AG09309 (cell line): ENCODE measurements at places on chromosomes 7 and 10.

- DNase-seq = no peak
These were observed 471 bp downstream of the PFKP start for GRCh38 chr10:3067859-3068179.

DNA sequence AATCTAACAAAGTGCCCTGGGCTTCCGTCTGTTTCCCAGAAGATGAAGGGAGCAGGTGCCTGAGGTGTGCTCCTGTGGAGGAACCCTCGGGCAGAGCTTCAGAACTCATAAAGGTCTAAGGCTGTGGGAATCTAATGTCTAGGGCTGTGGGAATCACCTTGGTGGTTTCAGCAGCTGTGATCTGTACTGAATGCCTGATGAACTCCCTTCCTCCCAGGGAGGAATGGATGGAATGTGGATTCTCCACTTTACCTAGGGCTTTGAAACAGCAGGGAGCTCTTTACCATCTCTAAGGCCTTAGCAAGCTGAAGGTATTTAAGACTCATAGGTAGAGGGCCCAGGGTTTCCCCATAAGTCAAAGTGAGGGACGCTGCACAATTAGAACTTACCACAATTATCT is 36.0 kb upstream of the SEMA3E start:
- DNase-seq = no peak

DNA sequence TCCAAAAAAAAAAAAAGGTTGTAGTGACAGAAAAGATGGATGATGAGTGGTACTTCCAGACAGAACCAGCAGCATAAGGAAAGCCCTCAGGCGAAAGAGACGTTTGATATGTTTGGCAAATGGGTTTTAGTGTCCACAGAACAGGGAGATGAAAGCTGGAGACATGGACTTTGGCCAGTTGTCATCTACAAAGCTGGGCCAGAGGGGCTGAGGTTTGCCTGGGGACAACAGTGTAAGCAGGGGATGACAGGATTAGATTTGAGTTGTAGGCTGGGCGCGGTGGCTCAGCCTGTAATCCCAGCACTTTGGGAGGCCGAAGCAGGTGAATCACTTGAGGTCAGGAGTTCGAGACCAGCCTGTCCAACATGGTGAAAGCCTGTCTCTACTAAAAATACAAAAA is 47.8 kb upstream of the ELN start:
- DNase-seq = no peak

DNA sequence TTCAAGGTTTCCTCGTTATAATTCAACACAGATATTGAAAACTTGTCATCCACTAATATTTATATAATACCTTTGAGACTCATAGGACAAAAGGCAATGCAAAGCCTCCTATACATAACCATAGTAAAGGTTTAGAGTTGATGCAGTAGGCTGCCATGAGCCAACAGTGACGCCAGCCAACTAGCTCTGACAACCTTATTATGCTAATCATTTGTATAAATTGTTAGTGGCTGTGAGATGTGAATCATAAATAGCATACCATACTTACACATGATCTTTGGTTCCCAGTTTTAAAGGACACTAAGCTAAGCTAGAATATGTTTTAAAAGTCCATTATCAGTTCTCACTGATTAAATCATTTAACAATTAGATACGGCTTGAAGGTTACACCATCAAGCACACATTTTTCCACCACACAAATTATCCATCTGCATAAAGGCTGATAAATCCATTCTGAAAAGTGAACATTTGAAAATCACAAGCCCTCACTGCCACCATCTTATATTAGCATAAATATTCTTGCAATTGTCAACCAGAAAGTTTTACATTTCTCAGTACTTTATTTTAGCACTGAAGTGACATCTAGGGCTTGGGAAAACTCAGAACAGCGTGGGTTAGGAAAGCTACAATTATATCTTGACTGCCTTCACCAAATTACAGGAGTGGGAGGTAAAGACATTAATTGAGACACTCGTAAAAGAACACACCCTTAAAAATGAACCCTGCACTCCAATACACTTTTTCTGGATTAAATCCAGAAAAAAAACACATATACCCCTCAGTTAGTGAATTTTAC is 30.7 kb downstream of the COA1 start:
- DNase-seq = no peak

DNA sequence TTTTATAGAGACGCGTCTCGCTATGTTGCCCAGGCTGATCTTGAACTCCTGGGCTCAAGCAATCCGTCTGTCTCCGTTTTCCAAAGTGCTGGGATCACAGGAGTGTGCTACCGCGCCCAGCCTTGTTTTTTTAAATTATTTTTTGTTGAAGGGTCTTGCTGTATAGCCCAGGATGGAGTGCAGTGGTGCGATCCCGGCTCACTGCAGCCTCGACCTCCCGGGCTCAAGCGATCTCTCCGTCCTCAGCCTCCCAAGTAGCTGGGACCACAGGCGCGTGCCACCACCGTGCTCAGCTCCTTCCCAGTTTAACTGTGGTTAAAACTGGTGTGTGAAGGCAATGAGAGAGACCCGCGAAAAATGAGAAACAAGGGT is 11.0 kb upstream of the HNRNPF start:
- no peak for DNase-seq

- DNase-seq = no peak
These were observed 132.3 kb downstream of the CHN2 start for GRCh38 chr7:29326864-29327263.

GRCh38 chr7:52021343-52021742 is 704.7 kb upstream of the COBL start:
- DNase-seq = no peak

DNA sequence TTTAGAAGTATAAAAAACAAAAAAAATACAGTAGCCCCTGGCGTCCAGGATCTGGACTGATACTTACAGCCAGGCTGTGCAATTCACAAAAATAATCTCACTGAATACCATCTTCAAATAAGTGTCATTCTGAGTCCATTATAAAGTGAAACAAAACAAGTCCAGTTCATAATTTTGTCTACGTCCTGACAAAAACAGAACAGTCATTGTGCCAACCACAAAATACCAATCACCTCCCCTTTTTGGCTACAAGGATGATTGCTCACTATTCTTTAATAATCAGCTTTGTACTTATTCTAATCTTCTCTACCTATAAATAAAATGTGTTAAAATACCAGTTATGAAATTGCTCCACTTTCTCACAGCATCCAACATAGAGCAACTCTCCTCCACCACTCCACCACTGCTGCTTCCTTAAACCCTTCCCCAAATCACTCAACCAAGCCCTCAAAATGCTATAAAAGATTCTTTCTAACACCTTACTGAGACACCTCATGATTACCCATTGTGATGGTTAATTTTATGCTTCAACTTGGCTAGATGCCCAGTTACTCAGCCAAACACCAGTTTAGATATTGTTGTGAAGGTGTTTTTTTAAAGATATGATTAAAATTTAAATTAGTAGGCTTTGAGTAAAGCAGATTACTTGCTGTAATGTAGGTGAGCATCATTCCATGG is 479.8 kb upstream of the SEMA3A start:
- no peak for DNase-seq

- peak; percentile 54 for DNase-seq
These were observed 216.3 kb downstream of the CHCHD3 start for GRCh38 chr7:132865366-132866143.

GRCh38 chr7:1696671-1697498 is 26.8 kb downstream of the ELFN1 start:
- DNase-seq = no peak

DNA sequence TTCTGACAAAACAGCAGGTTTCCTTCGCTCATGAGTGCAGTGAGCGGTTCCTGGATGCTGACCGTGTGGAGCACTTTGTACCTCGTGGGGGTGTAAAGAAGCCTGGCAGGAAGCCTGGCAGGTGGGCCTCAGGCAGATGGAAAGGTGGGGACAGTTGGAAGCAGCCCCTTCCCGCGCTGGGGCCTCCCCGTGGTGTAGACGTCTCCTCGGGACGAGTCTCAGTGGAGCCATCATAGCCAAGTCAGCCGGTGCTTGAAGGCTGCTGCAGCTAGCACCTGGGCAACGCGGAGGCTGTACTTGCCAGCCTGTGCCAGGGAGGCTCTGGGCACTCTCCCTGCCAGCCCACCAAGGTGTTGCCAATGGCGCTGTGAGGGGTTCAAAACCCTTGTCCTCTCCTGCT is 154.5 kb downstream of the WDR37 start:
- no peak for DNase-seq

DNA sequence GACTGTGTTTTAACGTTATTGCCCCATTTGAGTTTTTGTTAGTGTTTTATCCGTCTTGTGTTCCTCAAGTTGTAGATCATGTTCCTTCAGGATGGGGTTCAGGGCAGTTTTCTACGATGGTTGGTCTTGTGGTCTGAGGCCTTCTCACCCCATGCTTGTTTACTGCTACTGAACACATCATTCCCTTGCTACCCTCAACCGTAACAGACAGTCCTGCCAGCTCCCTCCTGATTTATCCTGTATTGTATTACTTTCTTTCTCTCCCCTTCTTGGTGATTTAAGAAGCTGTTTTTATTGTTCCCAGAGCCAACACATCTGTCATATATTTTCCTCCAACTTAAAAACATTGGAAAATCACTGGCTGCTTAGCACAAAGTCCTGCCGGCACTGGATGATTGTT is 719.8 kb downstream of the INHBA start:
- no peak for DNase-seq

- DNase-seq = no peak
These were observed 86.0 kb upstream of the ZNF32 start for GRCh38 chr10:43734716-43735115.

- DNase-seq = no peak
These were observed 10.1 kb downstream of the NFKB2 start for GRCh38 chr10:102405632-102406031.

DNA sequence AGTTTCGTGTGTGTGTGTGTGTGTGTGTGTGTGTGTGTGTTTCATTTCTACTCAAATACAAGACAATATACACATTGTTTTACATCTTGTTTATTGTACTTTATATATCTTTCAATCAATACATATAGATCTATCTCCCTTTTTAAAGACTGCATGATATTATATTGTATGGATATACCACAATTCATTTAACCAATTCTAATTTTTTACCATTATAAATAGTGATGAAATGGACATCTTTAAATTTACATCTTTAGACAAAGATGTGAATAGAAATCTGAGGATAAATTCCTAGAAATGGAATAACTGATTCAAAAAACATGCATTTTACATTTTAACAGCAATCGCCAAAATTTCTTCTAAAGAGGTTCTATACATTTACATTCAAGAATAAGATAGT is 23.2 kb upstream of the HIBADH start:
- no peak for DNase-seq

GRCh38 chr10:15725603-15726002 is 5.9 kb upstream of the ITGA8 start:
- DNase-seq = no peak

GRCh38 chr10:48464871-48465736 is 139.8 kb downstream of the ARHGAP22 start:
- DNase-seq = no peak

GRCh38 chr7:74175340-74175739 is 1.2 kb downstream of the EIF4H start:
- no peak for DNase-seq

DNA sequence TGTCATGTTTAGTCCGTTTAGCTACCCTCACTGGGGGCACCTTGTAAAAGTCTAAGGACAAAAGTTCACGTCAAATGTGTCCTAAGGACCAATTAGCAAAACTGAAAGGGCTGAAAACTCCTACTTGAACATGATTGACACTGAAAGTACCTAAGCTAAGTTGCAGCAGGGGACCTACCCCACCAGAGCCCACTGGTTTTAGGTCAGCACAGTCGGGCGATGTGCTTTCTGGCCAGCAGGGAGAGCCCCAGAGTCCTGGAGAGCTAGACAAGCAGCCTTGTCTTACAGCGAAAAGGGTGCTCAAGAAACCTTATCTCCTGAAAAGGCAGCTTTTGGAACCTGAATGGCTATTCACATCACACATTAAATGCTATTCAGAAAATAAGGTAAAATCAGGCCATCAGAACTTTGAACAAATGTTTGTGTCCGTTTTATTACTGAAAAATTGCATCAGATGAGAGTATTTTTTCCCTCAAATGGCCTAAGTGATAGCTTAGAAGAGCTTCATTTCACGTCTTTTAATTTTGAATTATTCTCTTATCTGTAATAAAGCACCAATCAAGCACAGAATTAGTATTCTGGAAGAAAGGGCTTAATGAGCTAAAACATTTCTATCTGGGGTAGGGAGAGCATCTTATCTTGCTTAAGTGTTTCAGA is 52.2 kb upstream of the MKI67 start:
- no peak for DNase-seq

GRCh38 chr10:13503745-13504463 is 24.9 kb downstream of the BEND7 start:
- DNase-seq = peak; percentile 14

DNA sequence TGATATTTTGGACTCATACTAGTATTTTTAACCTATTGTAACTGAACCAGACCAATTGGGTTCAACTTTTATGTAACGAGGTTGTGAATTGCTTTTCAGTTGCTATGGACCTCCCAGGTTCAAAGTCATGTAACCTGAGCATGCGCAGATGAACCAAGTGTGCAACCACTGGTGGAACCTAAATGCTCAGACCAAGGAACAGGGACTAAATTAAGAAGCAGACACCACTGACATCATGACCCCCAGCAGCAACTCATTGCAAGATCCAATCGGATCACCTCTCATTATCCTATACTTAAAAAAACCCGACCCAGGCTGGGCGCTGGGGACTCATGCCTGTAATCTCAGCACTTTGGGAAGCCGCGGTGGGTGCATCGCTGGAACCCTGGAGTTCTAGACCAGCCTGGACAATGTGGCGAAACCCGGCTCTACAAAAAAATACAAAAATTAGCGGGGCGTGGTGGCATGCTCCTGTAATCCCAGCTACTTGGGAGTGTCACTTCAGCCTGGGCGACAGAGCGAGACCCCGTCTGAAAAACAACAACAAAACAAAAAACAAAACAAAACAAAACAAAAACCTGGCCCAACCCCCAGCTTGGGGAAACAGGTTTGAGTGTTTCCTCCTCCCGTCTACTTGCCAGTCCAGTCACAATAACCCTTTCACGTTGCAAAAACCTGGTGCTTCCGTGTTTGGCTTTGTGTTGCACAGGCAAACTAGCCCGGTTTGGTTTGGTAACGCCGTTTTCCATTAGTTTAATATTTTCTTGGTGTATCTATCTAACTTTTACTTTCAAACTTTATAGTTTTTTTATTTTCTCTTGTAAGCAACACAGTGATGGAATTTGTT is 11.3 kb upstream of the ZNF518A start:
- DNase-seq = no peak

- DNase-seq = no peak
These were observed 19.2 kb upstream of the SMO start for GRCh38 chr7:129169171-129169671.

DNA sequence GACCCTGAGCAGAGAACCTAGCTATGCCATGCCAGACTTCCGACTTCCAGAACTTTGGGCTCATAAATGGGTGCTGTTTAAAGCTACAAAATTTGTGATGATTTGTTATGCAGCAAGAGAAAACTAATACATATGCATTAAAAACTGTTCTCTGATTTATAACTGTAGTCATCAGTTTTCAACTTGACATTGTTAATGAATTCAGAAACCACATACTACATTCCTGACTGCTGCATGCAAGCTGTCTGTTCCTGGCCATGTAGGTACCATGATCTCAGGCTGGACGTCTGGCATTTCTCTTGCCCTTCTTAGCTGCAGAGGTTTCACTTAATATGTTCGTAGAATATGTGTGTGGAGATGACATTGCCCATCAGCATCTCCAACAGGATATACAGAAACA is 28.4 kb downstream of the MKX start:
- DNase-seq = no peak

GRCh38 chr10:100359030-100359432 is 12.0 kb downstream of the SCD start:
- DNase-seq = no peak

- peak; percentile 11 for DNase-seq
These were observed 20.7 kb downstream of the WAPL start for GRCh38 chr10:86500846-86501245.
